Bladder microvascular endothelial cell (primary cell): ENCODE measurements at places on chromosomes 4 and X. TPM values are rescaled to one million over a fixed set of nuclear protein-coding genes. Genes with fewer than 3 reads are reported as not detected.

The COL4A6 gene
- 0.16 and 0.44 TPM in 2 replicates for total RNA-seq

The SPATA4 gene
- not detected in 2 replicates for total RNA-seq

The SSX2B gene
- not detected in 2 replicates for total RNA-seq

The CXXC4 gene
- total RNA-seq: under 0.01 TPM in 2 replicates

The DMD gene
- total RNA-seq: 0.32 and 5.9 TPM in 2 replicates

The PDGFRA gene
- 0.76 and 0.81 TPM in 2 replicates for total RNA-seq

The ENOX2 gene
- total RNA-seq: 7.1 and 14.2 TPM in 2 replicates

The GALNTL6 gene
- total RNA-seq: not detected in 2 replicates

The ZNF518B gene
- 23.3 and 31.1 TPM in 2 replicates for total RNA-seq

The PIR gene
- total RNA-seq: 81.3 and 90.1 TPM in 2 replicates

The PIM2 gene
- 2.8 and 4.0 TPM in 2 replicates for total RNA-seq

The DMRTC1 gene
- total RNA-seq: not detected in 2 replicates

The GRID2 gene
- total RNA-seq: not detected in 2 replicates

The RNF150 gene
- under 0.01 and 0.38 TPM in 2 replicates for total RNA-seq

The CTAG1A gene
- not detected in 2 replicates for total RNA-seq

The DDX53 gene
- total RNA-seq: not detected in 2 replicates

The ALAS2 gene
- not detected in 2 replicates for total RNA-seq

The PAGE2 gene
- not detected in 2 replicates for total RNA-seq

The GCNA gene
- total RNA-seq: 1.9 and 3.2 TPM in 2 replicates

The USP17L20 gene
- total RNA-seq: not detected in 2 replicates

The ANXA10 gene
- 0.50 TPM in 1 of 2 replicates, not detected in the other for total RNA-seq

The MAGEA1 gene
- not detected in 2 replicates for total RNA-seq

The PLS3 gene
- 419 and 462 TPM in 2 replicates for total RNA-seq

The CDX4 gene
- not detected in 2 replicates for total RNA-seq

The KLHL13 gene
- total RNA-seq: 0.82 and 0.97 TPM in 2 replicates

The AGTR2 gene
- total RNA-seq: not detected in 2 replicates

The KLF8 gene
- 0.44 and 0.65 TPM in 2 replicates for total RNA-seq

The EOLA2 gene
- total RNA-seq: 12.1 and 13.0 TPM in 2 replicates

The TMEM165 gene
- 87.9 and 138 TPM in 2 replicates for total RNA-seq

The PABPC1L2A gene
- total RNA-seq: not detected in 2 replicates

The NUP54 gene
- 44.0 and 50.3 TPM in 2 replicates for total RNA-seq
